Mesenteric fat pad (tissue), 1 donor: ENCODE measurements at places on chromosomes 5 and 9. TPM values are rescaled to one million over a fixed set of nuclear protein-coding genes. Genes with fewer than 3 reads are reported as not detected.

The CD74 gene
- total RNA-seq: 486 TPM

DNA sequence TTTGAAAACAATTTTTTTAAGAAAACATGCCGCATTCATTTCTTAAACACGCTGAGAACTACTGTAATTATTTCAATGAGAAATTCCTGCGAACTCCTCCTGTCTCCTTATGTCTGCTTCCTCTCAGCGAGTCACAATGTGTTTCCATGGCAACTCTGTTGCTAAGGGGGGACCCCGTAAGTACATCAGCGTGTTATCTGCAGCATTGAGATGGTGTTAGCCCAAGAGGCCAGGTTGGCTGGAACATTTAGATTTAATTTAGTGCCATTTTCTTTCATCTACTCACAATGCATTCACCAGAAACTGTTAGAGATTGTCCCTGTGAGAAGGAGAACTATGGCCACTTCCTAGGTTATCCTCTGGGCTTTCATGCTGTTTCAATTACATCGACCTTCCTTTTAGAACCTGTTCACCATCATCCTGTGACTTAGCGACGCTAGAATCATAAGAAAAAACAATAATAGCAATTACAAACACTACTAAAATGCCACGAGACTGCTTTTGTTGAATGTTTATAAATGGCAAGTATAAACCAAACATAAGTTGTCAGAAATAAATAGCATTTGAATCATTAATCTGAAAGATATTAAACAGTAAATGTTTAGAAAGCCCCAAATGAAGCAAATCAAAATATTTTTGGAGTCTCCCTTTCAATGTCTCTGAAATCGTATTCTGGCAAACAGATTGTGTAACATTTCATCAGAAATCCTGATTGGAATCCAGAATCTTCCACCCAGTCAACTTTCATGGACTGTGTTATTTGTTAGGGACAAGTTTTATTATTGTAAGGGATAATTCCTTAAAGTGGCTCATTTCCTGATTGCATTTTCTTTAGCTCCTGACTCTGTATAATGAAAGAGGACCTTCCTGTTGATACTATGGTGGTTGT lies 39.7 kb upstream of the SHC3 start:
- DNase-seq: no peak

DNA sequence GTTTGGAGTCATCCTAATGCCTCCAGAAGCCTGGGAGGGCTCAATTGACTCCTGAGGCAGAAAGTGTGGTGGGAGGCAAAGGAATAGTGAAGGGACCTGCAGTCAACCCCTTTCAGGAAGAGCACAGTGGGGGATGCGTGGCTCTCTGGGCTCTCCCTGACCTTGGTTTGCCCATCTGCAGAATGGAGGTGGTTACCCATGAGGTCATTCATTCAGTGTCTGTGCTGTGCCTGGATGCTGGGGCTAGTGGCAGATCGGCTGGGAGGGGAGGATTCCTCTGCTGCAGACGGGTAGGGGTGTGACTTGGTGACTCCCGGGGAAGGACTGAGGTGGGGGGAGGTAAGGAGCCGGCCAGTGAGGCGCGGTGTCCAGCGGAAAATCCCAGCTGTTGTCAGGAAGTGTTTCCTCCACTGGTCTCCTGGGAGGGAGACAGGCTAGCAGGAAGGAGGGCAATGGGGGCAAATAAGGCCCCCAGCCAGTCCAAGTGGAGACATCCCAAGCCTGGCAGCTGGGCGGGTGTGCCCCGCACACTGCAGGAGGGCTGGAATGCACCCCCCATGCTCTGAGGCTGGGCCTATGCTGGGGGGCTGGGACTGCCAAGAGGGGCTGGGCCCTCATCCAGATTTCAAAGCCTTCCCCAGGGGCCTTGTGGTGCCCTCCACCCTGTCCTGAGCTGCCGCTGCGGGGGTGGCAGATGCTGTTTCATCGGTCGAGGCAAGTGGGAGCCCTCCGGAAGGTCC lies 10.9 kb downstream of the CXXC5 start:
- DNase-seq: no peak

DNA sequence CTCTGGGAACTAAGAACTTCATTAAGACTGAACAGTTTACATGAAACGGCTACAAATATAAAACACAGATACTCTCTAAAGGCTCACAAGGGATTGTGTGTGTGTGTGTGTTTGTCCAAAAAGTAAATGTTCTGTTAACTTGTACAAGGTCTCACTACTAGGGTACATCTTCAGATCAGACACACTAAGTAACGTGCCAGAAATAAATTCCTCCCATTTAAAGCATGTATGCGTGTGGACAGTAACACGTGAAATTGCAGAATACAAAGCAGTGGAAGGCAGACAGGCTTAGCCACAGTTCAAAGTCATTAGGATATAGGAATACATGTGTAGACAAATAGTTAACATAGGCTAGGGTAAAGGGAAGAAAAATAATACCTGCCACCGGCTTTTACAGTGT lies 1.8 kb downstream of the BNC2 start:
- DNase-seq: no peak

DNA sequence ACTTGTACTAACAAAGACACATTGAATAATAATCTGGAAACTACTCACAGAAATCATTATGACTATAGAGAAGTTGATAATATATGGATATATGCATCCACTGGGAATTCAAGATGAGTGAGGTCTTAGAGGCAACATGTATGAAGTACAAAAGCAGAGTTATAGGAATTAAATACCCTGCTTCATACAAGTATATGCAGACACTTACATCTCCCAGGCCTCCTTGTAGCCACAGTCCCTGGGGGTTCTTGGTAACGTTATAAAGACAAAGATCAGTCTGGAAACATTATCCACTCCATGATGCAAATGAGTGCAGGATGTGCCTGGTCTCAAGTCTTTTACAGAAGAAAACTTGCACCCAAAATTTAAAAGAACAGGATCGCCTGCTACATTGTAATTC lies 92.4 kb upstream of the ANXA1 start:
- DNase-seq: no peak

DNA sequence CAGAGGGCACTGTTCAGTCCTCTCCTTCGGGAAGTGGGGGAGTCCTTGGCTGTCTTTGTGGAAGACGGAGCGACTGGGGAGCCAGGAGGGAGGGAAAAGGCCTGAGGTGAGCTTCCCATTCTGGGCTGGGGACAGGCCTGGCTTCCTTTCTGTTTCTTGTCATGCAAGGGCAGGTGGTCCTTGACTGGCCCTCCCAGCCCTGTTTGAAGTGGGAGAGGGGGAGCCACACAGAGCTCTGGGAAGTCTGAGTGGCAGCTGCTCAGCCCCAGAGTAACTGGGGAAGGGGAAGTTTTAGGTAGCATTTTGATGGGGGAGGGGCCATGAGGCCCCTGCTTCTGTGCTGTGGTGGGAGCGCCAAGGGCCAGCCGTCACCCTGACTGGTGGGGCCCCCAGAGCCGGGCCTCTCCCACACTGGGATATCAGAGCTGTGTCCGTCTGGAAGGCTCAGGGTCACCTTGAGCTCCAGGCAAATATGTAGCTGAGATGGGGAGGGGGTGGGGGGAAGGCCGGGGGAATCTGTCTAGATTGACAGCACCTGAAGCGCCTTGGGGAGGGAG lies 6.5 kb downstream of the UNC5A start:
- no peak for DNase-seq

GRCh38 chr9:137113385-137114159 lies 961 bp downstream of the DPP7 start:
- no peak for DNase-seq

DNA sequence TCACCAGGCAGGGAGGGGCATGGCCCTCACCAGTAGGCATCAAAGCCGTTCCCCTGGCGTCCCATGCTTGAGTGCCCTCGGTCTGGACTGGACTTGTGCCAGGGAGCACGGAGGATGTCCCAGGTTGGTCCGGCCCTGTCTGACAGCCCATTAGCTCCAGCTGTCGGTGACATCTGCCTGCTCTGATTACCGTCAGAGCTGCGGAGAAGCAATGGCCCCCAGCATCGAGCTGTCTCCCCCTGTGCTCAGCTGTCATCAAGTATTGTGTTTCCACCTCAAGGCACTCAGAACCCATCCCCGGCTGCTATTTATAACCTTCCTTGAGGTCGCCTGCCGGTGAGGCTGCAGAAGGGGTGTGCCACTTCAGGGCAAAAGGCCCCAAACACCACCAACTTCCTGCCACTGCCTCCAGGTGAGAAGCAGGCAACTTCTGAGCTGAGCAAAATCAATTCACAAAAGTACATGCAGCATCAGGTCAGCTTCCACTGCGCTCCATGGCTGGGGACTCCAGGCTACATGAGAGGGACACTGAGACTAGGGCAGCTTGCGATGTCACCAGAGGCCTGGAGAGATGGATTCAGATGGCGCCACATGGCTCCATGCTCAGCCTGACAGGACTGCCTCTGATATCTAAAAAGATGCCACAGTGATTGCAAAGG lies 142.7 kb downstream of the C5orf15 start:
- DNase-seq: peak; percentile 78

The PCDHB13 gene
- total RNA-seq: 2.8 TPM

DNA sequence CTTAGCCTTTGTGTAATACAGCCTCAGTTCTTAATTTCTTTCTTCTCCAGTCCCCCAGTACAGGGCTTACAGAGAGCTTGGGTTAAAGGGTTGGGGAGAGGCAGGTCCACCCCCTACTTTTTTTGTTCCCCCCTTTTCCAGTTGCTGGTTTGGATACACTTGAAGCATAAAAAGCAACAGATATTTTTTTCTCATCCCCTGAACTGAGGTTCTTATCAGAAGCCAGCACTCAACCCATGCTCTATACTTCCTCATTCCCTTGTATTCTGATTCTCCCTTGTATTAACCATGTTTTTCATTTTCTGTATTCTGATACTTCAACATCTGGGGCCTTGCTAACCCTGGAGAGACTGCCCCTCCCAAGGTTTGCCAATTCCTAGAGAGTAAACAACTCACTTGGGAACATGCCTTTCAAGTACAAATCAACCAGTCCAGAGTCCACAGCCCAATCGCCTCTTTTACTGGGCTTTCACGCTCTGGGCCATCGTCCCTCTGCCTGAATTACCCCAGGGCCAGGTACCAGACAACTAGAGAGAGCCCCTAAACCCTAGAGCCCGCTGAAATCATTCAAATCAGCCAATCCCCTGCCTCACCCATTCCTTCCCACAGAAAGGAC lies 333.4 kb upstream of the PUM3 start:
- DNase-seq: no peak

DNA sequence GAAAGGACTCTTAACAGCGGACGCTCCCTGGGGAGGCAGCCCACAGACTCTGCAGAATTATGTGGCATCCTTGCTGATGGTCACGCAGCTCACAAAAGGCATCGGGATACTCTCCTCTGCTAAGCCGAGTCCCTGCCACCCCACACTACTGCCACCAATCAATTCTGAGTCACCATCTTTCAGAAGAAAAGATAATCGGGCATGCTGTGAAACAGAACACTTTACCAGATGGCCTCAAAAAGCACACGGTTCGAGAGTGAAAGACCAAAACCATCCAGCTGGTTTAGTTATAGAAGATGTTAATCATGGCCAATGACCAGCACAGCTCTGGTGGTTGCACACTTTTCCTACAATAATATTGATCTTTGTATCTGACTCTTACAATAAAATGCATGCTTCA lies 136.3 kb downstream of the MYO10 start:
- peak; percentile 37 for DNase-seq

GRCh38 chr5:23419115-23419514 lies 88.3 kb upstream of the PRDM9 start:
- no peak for DNase-seq

GRCh38 chr9:100472788-100473275 lies at the start of gene TMEFF1:
Gene TMEFF1 (plus strand): TSS chr9:100473149. CDS start chr9:100473545, 396 bp downstream.
- DNase-seq: no peak

- no peak for DNase-seq
Measured at GRCh38 chr9:3446313-3446712, 79.5 kb downstream of the RFX3 start.

The TMEM174 gene
- total RNA-seq: not detected

DNA sequence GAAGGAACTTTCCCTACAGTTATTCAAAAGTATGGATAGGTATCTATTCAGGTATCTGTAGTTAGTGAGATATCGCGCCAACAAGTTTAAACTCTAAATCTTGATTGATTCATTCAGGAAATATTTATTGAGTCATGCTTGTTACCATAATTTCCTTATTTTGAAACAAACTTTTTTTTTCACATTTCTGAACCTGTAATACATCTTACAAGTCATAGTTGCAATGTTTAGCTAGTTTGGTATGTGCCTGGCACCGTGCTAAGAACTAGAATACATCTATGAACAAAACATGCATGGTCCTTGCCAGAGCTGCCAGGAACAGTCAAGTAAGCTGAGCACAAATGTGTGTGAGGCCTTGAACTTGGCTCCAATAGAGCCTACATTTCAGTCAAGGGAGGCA lies 226.4 kb downstream of the PCSK5 start:
- DNase-seq: no peak

The SLCO4C1 gene
- total RNA-seq: 0.58 TPM

DNA sequence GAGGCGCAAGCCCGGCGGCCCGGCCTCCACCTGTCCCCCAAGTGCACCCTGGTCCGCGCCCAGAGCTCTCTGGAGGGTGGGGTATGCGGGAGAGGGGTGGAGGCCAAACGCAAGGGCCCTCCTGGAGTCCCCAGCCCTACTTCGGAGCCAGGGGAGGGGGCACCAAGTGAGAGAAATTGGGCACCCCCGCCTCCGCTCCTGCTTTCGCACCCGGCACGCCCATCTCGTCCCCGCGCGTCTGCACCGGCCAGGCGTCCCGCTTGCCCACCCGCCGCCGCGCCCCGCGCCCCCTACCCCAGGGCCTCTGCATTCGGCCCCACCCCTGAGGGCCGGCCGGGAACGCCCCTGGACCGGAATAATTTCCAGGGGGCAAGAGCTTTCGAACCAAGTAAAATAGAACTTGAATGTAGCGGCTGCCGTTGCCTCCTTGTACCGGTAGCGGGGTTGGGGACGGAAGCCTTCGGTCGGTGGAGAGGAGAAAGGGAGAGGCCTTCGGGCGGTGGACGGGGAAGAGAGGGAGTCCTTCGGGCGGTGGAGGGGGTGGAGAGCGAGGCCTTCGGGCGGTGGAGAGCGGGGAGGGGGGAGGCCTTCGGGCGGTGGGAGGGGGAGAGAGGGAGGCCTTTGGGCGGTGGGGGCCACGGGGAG lies 694 bp upstream of the PHPT1 start:
- DNase-seq: no peak

DNA sequence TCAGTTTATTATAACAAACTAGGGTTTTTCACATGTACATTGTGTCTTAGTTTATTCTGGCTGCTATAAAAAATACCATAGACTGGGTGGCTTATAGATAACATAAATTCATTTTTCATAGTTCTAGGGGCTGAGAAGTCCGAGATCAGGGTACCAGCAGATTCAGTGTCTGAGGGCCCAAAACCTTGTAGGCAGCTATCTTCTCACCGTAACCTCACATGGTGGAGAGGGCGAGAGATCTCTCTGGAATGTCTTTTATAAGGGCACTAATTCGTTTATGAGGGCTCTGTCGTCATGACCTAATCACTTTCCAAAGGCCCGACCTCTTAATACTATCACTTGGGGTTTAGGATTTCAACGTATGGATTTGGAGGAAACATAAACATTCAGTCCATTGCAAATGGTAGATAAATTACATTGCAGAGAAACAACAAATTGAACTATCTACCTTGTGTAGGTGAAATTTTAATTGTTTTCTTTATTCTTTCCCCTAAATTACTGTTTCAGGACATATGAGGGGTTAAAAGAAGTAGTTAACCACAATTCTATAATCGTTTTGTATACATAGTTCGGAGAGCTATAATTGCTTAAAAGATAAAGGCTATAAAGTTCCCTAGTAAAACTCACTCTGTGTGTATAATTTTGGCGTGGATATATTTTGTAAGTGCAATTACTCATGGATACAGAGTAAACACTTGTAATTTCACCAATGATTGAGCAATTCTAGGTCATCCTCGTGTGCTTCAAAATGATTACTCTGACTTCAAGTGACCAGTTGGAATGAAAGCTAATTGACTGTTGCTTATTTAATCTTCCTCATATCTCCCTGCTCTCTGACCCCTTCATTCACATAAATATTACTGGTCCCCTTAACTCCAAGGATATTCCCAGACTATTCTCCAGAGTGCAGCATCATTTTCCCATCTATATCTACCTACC lies 247.5 kb upstream of the TMEM161B start:
- DNase-seq: no peak
